Amygdala (tissue), 56 donors: ENCODE measurements at places on chromosomes 11 and 22.

GRCh38 chr11:98423933-98424332, 596.8 kb upstream of the CNTN5 start:
- no peak for DNase-seq

DNA sequence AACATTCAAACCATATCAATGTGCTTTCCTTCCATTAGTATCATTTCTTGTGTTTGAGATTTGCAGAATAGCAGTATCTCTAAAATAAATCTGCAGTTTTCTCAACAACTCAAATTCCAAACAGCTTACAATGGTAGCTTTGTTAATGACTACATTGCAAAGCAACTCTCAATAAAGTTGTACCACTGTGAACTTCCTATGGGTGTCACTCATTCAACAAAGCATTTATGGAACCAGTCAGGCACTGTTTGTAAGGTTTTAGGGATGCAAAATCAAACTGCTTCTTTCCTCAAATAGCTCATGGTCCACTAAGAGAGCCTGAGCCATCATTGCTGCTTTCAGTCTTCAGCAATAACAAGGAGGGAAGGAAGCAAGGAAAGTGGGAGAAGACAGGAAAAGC, 91.0 kb downstream of the CCDC83 start:
- DNase-seq, result no peak

DNA sequence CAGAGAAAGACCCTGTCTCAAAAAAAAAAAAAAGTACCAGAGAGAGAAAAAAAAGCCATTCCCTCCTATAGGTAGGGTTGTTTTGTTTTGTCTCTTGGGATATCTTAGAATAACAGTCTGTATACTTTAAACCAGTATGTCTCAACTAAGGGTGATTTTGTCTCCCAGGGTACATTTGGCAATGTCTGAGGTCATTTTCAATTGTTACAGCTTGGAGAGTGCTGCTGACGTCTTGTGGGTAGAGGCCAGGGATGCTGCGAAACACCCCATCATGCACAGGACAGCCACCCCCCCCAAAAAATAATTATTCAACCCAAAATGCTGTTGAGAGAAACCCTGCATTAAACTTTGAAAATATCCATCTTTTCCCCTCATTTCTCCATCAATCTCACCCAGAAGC, 56.1 kb upstream of the CRTAM start:
- no peak for DNase-seq

DNA sequence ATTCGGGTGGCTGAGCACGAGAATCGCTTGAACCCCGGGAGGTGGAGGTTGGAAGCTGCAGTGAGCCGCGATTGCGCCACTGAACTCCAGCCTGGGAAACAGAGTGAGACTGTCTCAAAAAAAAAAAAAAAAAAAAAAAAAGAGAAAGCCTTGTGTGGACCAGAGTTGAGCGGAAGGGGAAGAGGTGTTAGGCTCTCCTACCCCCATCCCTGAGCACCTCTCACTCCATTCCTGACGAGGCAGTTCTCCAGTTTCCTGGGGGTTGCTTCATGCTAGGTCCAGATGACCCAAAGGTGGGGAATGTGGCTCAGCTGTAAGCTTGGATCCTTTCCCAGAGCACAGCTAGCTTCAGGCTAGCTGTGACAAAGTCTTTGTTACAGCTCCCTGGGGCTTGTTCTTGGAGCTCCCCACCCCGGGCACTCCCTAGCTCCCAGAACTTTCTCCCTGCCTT, 8.8 kb upstream of the DNAL4 start:
- DNase-seq, result no peak

DNA sequence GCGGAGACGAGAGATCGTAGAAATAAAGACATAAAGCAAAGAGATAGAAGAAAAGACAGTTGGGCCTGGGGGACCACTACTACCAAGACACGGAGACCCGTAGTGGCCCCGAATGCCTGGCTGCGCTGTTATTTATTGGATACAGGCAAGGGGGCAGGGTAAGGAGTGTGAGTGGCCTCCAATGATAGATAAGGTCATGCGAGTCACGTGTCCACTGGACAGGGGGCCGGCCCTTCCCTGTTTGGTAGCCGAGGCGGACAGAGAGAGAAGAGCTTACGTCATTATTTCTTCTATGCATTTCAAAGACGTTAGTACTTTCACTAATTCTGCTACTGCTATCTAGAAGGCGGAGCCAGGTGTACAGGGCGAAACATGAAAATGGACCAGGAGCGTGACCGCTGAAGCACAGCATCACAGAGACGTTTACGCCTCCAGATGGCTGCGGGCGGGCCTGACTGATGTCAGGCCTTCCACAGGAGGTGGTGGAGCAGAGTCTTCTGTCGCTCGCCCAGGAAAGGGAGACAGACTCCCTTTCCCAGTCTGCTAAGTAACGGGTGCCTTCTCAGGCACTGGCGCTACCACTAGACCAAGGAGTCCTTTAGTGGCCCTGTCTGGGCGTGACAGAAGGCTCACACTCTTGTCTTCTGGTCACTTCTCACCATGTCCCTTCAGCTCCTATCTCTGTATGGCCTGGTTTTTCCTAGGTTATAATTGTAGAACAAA, 24.8 kb downstream of the PPP6R2 start:
- no peak for DNase-seq

DNA sequence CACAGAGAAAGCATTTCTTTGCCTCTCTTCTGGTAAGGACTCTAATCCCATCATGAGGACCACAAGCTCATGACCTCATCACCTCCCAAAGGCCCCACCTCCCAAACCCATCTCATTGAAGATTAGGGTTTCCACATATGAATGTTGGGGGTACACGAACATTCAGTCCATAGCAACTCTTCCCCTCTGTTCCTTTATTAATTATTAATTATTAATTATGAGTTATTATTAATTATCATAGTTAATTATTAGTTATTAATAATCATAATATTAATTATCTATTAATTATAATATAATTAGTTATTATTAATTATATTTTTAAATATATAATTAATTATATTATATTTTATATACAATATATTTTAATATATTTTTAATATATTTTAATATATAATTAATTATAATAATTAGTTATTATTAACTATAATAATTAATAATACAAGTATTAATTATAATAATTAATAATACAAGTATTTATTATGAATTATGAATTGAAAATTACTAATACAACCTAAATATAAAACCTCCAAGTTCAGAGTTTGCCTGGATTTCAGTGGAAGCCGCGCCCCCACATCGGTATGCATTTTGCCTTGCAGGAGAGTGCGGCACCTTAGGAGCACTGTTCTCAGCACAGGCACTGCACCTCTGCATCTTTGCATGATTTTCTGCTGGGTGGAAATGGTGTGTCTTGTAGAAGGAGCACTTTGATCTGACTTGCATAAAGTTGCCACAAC, 128.0 kb upstream of the FGF3 start:
- DNase-seq, result no peak

DNA sequence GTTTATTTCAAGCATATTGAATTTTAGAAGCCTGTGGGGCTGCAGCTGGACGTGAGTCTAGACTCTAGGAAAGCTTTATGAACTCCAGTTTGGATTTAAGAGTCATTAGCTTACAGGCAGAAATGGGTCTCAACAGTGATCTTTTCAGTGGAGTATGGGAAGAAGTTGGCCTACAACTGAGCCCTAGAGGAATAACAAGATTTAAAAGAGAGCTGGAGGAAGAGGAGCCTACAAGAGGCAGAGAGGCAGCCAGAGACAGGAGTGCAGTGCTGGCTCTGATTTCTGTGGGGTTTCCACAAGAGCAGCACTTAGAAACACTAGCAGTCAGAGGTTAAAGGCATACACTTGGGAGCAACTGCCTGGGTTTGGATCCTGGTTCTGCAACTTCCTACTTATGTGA, 17.9 kb downstream of the APOL5 start:
- no peak for DNase-seq

- no peak for DNase-seq
These were observed 540.3 kb downstream of the NTM start for GRCh38 chr11:131910523-131911387.

- DNase-seq, result no peak
These were observed 62.7 kb downstream of the IGF2 start for GRCh38 chr11:2076441-2076840.

GRCh38 chr11:765025-765801, 12.1 kb downstream of the GATD1 start:
- DNase-seq, result no peak

DNA sequence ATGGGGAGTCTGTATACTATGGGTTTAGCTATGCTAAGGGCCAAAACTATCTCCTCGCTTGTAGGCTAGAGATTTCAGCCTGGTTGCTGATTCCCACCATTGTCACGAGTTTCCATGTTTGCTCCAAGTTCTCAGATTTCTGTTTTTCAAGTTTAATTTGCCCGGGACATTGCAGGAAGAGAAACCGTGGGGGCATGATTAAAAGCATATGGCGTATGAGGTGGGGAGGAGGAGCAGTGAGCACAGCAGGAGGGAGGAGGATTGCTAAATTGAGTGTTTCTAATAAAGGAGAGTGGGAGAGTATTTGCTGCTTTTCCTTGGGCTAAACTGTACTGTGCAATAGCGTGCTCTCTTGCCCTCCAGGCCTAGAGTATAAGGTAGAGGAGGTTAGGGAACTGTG, 558.4 kb downstream of the METTL15 start:
- DNase-seq, result no peak

DNA sequence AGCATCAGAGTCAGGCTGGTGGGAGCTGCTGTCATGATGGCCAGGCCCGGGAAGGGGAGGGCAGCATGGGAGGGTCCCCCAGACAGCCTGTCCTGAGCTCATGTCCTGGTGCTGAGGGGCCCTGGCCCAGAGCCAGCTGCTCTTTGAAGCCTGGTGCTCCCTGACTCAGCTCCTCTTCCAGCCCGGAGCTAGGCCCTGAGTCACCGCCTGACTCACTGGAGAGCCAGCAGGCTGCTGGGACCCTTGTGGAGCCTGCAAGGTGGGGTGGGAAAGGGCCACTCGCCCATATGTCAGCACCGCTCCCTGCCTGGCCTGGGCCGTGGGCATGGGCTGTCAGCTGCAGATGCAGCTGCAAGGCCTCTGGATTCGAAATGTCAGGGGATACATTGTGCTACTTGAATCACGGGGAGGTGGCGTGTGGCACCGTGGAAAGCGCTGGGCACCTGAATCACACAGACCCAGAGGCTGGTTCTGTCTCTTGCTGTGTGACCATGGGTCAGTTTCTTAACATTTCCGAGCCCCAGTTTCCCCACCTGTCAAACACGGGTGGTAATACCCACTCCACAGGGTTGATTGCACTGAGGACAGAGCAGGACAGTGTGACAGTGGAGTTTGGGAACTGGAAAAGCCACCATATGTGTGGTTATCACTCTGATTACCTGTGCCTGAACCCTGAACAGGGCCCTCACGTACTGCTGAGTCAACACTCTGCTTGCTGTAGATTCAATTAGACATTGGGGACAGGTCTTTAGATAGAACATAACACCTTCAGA, 4.4 kb downstream of the CACNA1I start:
- no peak for DNase-seq

- no peak for DNase-seq
These were observed 42.3 kb downstream of the OSBPL5 start for GRCh38 chr11:3122775-3123201.

DNA sequence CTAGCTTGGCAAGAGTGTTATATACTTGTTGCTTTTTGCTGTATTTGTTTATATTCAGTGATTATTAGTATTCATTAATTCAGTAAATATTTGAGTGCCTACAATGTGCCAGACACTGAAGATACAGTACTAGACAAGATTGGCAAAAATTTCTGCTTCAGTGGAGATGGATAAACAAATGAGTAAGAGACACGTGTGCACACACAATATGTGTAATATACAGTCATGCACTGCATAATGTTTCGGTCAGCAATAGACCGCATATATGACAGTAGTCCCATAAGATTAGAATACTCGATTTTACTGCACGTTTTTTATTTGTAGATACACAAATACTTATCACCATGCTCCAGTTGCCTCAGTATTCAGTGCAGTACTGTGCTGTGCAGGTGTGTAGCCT, 104.9 kb upstream of the GAL start:
- DNase-seq, result no peak

GRCh38 chr22:46115755-46116490, 34.4 kb upstream of the PPARA start:
- DNase-seq, result no peak

GRCh38 chr22:18035751-18036150, 11.4 kb upstream of the MICAL3 start:
- no peak for DNase-seq

GRCh38 chr11:44578279-44578678, 12.8 kb downstream of the CD82 start:
- DNase-seq, result no peak

DNA sequence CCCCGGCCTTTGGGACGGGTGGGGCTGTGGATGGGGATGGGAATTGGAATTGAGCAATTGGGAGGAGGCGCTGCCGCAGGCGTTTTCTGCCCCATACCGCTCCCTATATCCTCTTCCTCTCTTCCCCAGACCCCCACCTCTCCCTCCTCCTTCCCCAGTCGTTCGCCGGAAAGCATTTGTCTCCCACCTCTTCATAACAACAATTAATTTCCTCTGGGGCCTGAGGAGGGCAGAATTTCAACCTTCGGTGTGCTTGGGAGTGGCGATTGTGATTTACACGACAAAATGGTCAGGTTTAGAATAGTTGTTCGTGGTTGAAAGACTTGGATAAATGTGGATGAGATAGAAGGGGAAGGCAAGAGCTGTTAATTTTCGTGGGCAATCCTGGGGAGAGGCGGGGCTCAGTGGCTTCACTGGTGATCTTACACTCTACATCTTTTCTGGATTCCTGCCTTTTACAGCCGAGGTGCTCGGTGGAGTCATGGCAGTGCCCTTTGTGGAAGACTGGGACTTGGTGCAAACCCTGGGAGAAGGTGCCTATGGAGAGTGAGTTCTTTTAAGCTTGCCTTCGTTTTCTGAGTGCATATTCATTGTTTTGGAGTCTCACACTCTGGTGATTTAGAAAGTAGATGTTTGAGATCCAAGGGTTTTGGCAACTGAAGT, 1.5 kb downstream of the CHEK1 start:
- DNase-seq, result no peak

GRCh38 chr11:18011633-18012032, 1.2 kb downstream of the SERGEF start:
- DNase-seq, result no peak

DNA sequence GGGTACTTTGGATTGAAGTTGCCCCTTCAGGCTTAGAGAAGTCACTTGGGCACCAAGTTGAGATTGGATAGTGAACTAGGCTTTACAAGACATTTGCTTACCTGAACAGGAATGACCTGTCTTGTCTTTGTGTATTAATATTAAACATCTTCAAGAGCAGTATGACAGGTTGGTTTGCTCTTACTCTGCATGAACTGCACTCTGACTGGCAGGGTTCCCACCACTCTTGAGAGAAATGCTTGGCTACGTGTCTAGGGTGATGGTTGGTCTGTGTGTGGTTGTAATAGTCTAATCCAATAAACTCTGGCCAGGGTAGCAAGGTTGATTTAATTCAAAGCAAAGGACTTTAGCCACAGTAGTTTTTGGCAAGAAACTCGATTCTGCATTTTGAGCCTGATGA, 20.1 kb upstream of the SPTBN2 start:
- no peak for DNase-seq

- no peak for DNase-seq
These were observed 1.0 kb downstream of the RASSF10 start for GRCh38 chr11:13009921-13010748.

DNA sequence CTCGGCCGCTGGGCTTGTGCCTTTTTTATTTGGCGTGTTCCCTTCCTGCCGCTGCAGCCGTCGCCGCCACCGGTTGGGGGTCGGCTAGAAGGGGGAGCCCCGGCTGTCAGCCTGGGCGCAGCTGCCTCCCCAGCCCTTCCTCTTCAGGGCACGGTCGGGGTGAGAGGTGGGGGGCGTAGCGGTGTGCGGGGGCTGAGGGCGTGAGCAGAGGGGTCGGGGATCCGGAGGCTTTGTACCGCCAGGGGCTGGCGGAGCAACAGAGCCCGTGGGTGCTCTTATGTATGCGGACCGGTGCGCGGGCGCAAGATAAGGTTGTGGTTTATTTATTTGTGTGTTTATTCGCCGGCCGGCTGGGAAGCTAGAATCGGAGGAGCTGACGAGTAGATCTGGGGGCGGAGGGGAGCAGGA, 477 bp downstream of the ZBTB16 start:
- peak; percentile 42 for DNase-seq
